Hippocampal formation (tissue), 2 donors: ENCODE measurements at places on chromosomes 12 and 14.

DNA sequence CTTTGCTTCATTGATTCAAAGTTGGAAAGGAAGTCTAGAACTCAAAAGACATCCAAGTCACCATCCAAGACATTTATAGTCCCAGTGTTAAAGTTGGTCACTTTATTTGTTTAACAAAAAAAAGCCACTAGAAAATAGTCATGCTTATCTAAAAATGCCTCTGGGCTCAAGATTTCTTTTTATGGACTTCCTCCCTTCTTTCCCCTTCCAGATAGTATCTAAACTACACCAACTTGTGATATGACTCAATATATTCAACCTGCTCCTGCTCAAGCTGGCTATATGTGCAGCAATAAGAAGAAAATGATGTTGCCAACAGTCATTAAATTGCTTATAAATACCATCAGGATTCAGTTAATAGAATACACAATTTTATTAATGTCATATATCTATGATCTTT, 1177.1 kb downstream of the FLRT2 start:
- no peak for DNase-seq

- DNase-seq: no peak
Measured at GRCh38 chr14:104321088-104321801, 182.9 kb downstream of the KIF26A start.

DNA sequence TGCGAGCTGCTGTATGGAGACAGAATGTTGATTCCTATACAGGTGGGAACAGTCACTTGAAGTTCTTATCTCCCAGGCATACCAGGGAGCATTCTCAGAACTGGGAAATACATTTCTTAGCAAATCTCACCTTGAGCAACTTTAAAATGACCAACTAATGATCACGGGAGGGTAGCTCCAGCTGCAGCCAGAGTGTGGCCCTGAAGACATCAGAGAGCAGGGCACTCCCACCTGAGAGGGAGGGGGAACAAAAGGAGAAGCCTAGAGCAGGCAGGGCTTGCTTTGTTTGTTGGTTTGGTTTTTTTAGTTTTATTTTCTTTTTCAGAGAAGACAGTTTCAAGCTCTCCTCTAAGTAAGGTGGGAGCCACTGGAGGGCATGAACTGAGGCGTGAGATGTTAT, 101.1 kb downstream of the OTX2 start:
- no peak for DNase-seq

DNA sequence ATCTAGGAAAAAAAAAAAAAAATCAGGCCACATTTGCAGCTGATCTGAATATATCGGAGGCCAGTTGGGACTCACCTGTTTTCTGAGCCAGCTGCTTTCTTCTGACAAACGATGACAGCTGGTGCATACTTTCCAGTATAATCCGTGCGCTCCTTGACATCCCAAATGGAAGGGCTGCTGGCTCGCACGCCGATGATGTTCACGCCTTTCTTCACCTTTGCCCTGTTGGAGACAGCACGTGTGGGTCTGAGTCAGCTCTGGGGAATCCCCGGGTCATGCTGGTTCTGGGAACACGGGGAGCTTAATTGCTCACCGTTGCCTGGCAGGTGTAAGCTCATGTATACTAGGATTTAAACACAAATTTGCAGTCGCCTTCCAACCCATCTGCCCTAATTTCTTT, 372.8 kb downstream of the TMEM132D start:
- no peak for DNase-seq

DNA sequence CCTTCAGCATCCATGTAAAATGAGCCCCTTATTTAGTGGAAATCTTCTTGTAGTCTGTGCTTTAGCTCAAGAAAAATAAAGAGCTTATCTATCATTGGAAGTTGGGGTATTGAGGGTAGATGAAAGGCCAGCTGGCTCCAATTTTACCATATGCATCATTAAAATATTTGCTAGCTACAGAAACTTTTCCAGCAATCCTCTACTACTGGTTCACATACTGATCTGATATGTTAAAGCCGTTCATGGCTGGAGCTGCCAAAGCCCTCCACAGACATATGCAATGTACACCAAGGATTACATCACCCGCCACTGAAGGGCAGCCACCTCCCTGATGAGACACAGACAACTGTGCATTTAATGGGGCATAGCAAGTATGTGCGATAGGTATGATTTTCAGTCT, 1205.3 kb downstream of the GALC start:
- DNase-seq: no peak

- DNase-seq: no peak
Measured at GRCh38 chr12:82008251-82008650, 249.1 kb upstream of the PPFIA2 start.
